ENCODE measurements at places on chromosomes 16 and 17.

DNA sequence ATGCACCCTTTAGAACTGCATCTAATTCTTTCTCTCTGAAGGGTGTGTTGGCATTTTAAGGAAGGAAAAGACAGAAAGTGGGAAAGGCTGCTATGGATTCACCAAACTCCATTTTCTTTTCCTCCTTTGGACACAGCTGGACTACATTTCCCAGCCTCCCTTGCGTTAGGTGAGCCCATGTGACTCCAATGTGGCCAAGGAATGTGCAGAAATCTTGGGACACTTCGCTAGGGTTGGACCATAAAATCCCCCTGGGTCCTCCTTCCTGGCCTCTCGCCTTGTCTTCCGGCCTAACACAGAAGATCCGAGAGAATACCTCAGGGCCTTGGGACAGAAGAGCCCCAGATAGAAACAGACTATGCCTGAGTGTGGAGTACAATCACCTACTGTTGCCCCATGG is 56.3 kb downstream of the ABCC12 start:
- no peak for DNase-seq

DNA sequence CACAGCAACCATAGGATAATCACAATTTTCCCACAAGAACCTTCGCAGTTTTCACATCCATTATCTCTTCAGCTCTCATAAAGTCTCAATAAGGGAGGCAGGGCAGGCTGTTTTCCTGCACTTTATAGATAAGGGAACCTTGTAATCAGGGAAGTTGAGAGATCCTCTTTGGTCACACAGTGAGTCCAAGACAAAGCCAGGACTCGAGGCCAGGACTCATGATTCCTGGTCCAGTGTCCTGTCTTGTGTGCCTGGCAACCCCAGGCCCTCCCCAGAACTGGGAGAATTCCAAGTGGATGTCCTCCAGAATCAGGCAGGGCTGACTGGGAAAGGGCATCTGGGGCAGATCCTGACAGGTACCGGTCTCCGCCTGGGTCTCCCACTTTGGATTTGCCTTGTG is 23.1 kb upstream of the PHF12 start:
- DNase-seq = no peak

- DNase-seq = no peak
These were observed 19.3 kb downstream of the MMD start for GRCh38 chr17:55402374-55402773.

DNA sequence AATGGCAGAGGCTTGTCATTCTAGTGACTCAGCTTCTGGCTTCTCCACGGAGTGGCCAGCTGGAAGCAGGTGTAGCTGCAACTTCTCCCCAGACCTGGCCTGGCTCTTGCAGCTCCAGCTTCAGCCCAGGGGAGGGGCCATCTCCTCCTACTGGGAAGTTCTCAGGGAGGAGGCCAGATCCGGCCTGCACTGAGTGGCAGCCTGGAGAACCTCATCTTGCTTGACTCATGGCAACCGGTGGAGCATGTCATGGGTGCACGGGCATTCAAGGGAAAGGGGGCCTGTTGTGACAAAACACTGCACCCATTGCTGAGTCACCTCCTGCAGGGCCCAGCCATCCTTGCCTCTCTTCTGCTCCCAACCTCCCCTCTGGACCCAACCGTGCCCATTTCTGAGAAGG is 273.9 kb upstream of the MAF start:
- DNase-seq = no peak

DNA sequence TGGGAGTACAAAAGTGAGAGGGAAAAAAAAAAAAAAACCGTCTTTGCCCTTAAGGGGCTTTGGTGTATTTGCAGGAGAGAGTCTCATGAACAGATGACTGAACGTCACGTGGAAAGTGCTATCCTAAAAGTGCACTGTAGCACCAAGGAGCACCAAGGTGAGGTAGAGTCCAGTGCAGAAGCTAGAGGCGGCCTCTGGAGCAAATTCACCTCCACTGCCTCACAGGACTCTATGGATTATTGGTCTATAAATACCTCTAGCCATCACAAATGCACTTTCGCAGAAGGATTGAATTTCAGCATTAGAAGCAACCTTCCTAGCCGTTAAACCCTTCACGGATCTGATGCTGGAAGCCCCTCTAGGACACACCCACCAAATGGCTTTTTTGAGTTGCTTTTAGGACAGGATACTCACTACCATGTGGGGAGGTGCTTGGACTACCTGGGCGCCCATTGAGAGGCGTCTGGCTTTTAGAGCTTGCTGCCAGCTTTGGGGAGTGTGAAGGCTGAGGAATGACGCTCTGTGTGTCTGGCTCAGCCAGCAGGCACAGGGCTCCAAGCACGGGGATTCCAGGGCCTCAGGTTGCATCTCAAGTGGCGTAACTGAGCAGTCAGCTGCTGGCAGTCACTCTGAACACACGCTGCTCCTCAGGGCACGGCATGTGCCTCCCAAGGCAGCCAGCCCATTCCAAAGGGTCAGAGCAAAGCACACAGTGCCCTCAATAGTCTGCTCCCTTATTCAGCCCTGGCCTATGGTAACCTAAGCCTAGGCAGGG is 52.7 kb downstream of the CDRT4 start:
- DNase-seq = peak; percentile 35

DNA sequence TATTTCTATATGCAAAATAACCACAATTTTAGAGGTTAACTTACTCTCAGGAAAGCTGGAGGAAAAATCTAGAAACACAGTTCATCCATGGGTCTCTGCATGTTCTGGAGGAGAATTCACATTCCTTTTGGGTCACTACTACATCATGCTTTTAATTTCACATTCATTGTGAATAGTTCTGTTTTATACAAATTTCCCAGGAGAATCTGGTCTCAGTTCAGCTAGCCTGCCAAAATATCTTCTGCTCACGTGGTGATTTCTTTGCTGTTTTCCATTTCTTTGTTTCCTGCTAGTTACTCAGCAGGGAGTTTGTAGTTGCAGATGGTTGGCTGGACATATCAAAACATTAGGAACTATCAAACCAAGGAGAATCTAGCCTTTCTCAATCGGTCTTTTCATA is at the start of gene ABCA9:
Gene ABCA9 (minus strand): TSS at position 106 of the 400 bp plus-strand sequence. CDS start 9,801 bp downstream, outside the sequence.
- peak; percentile 78 for DNase-seq

- peak; percentile 90 for DNase-seq
These were observed 116.1 kb upstream of the METRNL start for GRCh38 chr17:82963104-82963950.

GRCh38 chr17:15431196-15431595 is 36.2 kb downstream of the CDRT4 start:
- DNase-seq = peak; percentile 53

GRCh38 chr16:75248536-75249380 is 2.7 kb downstream of the BCAR1 start:
- no peak for DNase-seq

- no peak for DNase-seq
These were observed 30.6 kb downstream of the CDRT15 start for GRCh38 chr17:14205992-14206461.

DNA sequence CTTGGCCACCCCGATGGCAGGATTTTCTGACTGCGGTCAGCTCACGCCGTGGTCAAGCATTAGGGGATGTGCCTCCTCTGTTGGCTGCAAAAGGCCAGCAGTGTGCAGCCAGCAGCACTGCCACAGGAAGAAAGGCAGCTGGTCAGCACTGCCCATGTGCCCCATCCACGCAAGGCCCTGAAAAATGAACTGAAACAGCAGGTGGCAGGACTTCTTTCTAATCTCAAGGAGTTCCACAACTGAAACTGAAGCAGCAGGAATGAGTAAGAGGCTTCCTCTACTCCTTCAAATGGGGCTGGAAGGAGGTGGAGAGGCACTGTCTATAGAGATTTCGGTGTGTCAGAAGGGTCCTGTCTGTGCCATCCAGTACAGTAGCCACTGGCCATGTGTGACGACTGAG is 3.2 kb downstream of the ZNF500 start:
- DNase-seq = no peak

GRCh38 chr16:84898447-84898846 is 78.7 kb downstream of the CRISPLD2 start:
- DNase-seq = no peak

- no peak for DNase-seq
These were observed 1.6 kb downstream of the ZNF598 start for GRCh38 chr16:2008009-2008526.

GRCh38 chr17:62870030-62870541 is 62.0 kb upstream of the MARCHF10 start:
- DNase-seq = peak; percentile 91

DNA sequence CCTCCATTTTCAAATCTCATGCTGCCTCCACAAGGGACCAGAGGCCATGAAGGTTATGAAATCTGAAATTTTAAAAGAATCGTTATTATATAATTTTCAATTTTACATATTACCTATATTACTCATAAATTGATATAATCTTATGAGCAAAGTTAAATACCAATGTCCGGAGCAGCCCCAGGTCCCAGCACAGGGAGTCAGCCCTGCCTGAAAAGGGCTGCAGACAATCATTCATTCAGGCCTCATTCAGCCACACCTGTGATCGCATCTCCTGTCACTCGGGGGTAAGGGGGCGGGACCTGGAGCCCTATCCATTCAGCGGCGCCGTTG is 172.5 kb downstream of the AHSP start:
- DNase-seq = no peak

GRCh38 chr17:75407655-75408352 is 2.3 kb upstream of the GRB2 start:
- no peak for DNase-seq

GRCh38 chr17:34347063-34347462 is 9.2 kb upstream of the CCL13 start:
- DNase-seq = no peak

GRCh38 chr16:67336648-67337047 is 10.0 kb downstream of the LRRC36 start:
- no peak for DNase-seq

- DNase-seq = no peak
These were observed 16.5 kb downstream of the AP1G1 start for GRCh38 chr16:71792176-71792575.

- peak; percentile 85 for DNase-seq
These were observed 30.8 kb downstream of the BEAN1 start for GRCh38 chr16:66457888-66458287.

GRCh38 chr16:23753908-23754593 is 775 bp upstream of the CHP2 start:
- peak; percentile 2 for DNase-seq

DNA sequence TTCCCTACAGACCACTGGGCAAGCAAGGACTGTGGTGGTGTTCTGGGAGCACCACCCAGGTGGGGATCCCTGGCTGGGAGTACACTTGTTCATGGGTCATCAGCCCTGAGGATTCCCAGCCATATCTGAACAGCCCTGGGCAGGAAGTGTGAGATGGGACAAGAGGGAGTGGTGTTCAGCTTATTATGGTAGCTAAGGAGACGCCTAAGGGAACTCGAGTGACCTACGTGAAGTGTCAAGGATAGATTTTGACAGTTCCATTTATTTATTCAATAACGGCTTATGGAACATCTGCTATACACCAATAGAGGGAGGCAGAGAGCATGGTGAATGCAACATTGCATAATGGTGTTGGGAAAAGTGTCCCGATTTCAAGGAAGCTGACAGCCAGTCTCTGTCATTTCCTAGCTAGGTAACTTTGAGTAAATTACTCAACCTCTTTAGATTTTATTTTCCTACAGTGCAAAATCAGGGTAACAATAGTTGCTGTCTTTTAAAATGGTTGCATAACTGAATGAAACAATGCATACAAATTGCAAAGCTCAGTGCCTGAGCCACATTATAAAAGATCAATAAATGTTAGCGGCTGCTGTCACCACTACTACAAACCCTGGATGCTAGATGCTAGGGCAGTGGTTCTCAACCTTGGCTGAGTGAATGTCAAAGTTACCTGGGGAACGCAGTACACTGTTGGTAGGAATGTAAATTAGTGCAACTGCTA is 534.1 kb downstream of the GRIN2A start:
- DNase-seq = peak; percentile 73

- peak; percentile 41 for DNase-seq
These were observed 39.3 kb upstream of the GNG13 start for GRCh38 chr16:839643-840408.

GRCh38 chr16:56413381-56413780 is 12.0 kb downstream of the AMFR start:
- no peak for DNase-seq

GRCh38 chr16:68658341-68658973 is 13.3 kb downstream of the CDH3 start:
- peak; percentile 75 for DNase-seq

DNA sequence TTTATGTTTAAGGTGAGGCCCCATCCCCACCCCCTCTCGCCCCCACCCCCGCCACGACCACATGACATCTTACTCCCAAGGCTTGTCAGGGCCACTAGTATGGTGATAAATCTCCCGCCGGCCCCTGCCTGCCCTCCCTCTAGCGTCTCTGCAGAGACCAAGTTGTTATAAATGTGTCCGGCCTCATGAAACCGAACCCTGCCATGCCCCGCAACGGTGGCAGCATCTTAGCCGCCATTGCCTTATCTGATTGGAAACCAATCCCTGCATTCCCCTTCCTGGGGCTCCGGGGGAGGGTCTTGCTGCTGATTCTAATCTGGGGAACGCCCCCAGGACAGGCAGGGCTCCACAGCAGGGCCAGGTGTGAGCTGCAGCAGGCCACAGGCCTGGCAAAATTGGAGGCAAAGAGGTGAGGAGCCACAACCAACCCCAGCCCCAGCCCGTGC is 352.4 kb downstream of the C16orf95 start:
- no peak for DNase-seq

- DNase-seq = no peak
These were observed 29.6 kb upstream of the FOXK2 start for GRCh38 chr17:82489851-82490511.

DNA sequence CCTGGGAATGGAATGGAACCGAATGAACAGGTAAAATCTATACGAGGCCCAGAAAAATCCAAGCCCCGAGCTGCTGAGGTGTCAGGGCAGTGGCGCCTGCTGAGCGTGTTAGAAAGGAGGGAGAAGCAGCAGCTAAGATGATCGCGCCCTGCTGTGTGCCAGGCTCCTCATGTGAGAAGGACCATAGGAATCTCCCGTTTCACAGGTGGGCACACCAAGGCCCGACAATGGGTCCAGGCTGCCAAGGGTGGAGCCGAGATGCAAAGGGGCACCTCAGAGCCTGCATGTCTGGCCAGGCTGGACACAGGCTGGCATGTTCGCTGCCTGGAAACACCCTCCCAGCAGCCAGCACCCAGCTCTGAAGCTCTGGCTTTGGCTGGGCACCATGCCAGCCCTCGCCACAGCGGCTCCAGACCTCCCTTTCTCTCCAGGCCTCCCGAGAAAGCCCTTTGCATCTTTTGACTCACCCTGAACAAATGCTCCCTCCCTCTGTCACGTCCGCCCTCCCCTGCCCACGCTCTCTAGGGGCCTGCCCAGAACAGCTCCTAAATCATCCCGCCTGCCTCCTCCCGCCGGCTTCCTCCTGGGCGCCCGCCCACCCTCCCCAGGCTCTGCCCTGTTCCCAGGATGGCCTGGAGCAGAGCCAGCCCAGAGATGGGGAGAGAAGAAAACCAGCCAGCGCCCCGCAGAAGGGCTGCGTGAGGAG is 217.8 kb upstream of the GSE1 start:
- peak; percentile 62 for DNase-seq

DNA sequence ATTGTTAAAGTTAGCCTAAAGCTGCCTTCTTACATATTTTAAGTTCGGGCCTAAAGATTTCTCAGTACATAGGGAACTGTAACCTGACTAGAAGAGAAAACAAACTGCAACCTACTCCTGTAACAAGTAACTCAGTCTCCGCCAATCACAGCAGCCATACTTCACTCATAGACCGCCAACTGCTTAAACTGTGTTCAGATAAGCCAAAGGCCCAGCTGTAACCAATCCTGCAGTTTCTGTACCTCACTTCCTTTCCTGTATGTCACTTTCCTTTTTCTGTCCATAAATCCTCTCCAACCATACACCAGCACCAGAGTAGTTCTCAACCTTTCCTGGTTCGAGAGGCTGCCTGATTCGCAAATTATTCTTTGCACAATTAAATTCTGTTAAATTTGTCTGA is 41.5 kb downstream of the GLG1 start:
- no peak for DNase-seq
